Stimulated activated CD4-positive, alpha-beta T cell treated with anti-CD3 and anti-CD28 coated beads, Interleukin-2, amount 100 ng/mL, for 48 hours (primary cell): ENCODE measurements at places on chromosomes 3 and 15.

GRCh38 chr15:42354824-42355223 lies 4.5 kb upstream of the CAPN3 start:
- no peak for DNase-seq

DNA sequence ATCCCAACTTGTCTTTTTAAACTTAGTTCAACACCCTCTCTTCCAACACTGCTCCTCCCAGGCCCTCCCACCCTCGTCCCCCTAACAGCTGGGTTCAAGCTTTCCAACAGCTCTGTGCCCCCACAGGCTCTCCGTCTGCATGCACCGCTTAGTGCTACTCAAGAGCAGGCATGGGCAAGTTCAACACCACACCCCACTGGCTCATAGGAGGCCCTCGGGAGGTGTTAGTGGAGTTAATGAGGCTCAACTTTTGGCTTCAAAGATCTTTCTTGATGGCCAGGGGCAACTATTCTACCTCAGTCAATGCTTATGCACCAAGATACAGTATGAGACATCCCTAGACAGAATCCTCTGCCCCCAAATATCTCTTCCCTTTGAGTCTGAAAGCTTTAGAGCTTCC lies 114.4 kb downstream of the ANP32A start:
- no peak for DNase-seq

DNA sequence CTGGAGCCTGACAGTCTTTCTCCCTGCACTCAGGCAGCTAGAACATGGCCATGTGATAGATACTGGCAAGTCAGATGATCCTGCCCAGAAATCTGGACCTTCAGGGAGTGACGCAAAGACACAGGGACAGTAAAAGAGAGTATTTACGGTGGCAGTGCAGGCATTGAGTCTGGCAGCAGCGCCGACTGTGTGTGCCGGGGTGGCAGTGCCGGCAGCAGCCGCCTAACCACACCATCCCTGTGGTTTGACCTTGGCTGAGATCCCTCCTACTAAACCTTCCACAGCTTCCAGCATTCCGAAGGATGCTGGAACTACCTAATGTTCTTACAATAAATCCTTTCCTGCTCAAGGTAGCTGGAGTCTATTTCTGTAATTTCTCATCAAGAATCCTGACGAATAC lies 4.6 kb upstream of the TSPAN3 start:
- no peak for DNase-seq

DNA sequence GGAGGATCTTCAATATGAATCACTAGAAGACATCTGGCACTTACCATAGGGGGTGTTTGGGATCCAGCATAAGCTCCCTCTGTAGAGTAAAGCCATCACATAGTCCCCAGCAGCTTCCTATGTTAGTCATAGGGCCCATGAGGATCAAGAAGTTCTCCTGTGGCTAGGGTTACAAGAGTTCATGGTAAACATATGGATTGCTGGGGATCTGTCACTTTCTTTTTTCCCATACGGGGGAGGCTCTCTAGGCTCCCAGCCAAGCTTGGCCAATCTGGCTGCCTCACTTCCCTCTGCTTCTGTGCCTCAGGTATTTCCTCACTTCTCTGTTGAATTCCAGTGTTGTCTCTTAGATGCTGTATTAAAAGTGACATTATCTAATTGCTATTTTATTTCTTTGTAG lies 597.9 kb downstream of the PDCD6IP start:
- no peak for DNase-seq
